ENCODE measurements at places on chromosomes 5 and 9.

GRCh38 chr5:156274453-156274852, 52.5 kb upstream of the SGCD start:
- DNase-seq: no peak

GRCh38 chr9:22446950-22447617, 460 bp downstream of the DMRTA1 start:
- DNase-seq: peak; percentile 65

DNA sequence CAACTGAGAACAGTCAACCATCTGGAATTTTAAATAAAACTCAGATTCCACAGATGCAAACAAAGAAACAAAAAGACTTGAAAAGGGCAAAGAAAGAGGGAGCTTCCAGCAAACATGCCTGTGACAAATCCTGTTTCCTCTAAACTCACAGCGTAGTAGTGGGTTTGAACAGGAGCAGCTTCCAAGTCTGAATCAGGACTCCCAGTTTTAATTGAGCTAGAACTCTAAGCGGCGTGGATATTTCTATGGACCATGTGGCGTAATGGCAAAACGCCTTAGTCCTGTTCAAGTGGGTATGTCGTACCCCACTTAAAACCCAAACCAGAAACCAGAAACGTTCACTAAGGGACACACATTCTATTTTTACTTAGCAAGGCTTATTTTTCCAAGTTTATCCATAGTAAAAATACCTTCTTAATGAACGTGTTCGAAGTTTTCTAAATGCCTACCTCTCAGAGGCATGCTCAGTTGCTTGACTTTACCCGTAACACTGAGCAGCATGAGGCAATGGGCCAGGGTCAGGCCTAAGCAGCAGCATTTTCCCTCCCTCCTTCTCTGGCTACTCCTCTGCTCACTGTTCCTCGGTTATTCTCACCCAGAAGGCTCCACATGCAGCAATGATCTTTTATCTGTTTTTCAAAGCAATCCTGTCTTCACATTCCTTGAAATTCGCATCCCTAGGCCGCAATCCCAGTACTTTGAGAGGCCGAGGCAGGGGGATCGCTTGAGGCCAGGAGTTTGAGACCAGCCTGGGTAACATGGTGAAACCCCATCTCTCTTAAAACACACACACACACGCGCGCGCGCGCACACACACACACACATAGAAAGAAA, 77.9 kb downstream of the FNBP1 start:
- no peak for DNase-seq

GRCh38 chr5:4804691-4805360, 335.3 kb upstream of the ADAMTS16 start:
- no peak for DNase-seq

- DNase-seq: no peak
Measured at GRCh38 chr9:125946397-125946796, 199.2 kb downstream of the PBX3 start.

DNA sequence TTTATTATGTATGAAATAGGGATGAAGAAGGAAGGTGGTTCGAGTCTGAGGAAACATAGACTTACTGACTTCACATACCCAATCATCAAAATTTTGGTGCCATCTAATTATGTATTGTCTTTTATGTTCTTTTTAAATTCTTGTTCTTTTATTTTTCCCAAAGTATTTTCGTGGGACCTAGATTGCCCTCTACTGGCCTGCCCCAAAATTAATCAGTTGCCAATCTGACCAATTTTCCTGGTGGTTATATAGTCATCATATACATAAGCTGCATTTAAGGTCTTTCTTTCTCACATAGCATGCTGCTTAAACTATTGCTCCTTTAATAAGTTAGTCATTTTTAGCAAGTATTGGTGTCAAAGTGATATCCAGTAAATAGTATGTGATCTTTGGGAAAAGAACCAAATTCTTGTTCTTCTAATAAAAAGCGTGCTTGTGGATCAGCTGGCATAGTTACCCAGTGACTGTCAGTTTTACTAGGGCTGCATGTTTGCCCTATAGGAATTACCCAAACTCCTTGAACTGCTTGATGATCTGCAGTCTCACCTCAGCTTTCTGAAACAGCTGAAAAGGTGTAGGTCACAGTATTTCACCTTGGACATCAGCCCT, 223.5 kb downstream of the SH3GL2 start:
- no peak for DNase-seq

DNA sequence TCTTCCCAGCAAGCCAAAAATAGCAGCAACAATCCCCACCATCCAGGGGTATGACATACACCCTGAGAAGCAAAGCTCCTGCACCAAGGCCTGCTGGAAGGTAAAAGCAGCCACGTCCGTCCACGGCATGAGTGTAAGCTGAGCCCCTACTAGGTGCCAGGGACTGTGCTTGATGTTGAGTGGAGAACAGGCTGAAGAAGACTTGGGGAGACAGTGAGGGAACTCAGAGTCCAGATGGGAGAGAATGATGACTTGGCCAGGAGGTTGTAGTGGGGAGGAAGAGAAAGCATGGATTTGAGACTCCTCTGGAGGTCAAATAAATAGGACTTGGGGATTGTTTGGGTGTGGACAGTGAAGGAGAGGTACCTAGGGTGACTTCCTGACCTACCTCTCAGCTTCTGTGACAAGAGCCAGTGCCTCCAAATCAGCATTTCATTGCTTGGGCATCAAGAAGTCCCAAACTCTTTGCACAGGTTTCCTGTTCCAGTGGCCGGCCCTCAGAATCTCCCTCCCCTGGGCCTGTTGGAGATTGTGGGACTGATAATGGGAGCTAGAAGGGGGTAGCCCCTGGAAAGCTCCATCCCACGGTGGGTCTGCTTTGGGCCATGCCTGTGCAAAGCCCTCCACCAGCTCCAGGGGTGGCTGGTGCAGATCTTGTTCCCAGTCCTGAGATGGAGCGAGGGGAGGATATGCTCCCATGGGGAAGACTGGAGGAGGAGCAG, 58.3 kb upstream of the ADAMTS2 start:
- no peak for DNase-seq

DNA sequence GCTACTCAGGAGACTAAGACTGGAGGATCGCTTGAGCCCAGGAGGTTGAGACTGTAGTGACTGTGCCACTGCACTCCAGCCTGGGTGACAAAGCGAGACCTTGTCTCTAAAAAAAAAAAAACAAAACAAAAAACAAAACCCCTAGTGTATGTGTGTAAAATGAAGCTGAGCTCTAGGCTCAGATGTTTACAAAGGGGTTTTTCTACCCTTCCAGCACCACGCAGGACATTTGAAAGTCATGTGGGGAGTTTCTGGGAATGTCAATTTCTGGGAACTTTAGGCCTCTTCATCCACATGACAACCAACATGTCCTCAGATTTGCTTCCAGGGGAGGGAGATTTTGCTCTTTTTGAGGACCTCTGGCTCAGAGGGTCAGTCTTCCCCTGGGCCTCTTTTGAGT, 42.4 kb upstream of the AIF1L start:
- no peak for DNase-seq

GRCh38 chr5:132481596-132482211, 8.9 kb downstream of the IRF1 start:
- DNase-seq: no peak

GRCh38 chr5:140181525-140181924, 6.5 kb downstream of the CYSTM1 start:
- no peak for DNase-seq

DNA sequence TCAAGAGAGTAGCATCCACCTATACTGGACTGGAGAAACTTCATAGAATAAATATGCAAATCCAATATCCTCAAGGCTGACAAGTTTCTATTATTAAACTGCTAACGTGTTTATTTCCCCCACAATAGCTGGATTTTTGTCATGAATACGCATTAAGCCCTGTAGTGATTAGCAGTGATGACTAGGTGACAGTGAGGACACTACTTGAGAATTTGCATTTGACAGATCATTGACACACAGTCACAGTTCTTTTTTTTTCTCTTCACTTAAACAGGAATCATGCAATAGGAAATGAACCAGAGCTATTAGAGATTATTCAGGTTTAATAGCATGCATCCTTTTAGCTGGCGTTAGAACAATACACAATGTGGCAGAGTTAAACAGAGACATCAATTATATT, 35.3 kb downstream of the MPDZ start:
- no peak for DNase-seq

- DNase-seq: no peak
Measured at GRCh38 chr5:172276214-172276613, 7.3 kb downstream of the UBTD2 start.

DNA sequence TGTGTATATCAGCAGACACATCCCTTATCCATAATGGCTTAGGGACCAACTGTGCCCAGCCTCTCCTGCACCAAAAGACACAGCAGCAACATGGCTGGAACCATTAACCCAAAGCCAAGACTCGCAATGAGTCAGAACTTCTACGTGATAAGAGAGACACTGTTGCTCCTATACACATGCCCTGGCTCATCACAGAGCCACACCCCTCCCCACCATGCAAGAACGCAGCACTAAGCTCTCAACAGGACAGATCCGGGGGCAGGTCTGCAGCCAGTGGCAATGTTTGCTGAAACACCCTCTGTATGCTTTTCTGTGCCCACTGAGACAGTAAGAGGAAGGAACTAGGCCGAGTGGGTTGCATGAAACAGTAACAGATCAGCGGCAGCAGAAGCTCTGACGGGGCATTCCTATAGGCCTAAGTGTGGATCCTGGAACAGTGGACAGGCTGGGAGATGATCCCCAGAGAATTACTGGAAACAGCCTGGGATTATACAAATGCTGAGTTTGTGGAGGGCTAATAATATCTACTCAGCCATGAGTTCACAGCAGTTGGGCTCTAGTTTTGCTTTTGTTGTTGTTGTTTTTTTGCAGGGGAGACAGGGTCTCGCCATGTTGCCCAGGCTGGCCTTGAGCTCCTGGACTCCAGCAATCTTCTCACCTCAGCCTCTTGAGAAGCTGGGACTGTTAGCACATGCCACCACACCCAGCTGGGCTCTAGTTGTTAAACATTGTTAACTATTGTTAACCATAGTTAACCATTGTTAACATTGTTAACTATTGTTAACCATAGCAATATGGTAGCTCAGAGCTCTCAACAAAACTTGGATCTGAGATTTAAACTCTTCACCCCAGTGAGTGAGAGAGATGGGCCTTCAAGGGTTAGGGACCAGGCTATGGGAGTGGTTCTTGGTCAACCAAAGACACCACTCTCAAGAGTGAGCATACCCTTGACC, 41.0 kb downstream of the B4GALT1 start:
- no peak for DNase-seq

DNA sequence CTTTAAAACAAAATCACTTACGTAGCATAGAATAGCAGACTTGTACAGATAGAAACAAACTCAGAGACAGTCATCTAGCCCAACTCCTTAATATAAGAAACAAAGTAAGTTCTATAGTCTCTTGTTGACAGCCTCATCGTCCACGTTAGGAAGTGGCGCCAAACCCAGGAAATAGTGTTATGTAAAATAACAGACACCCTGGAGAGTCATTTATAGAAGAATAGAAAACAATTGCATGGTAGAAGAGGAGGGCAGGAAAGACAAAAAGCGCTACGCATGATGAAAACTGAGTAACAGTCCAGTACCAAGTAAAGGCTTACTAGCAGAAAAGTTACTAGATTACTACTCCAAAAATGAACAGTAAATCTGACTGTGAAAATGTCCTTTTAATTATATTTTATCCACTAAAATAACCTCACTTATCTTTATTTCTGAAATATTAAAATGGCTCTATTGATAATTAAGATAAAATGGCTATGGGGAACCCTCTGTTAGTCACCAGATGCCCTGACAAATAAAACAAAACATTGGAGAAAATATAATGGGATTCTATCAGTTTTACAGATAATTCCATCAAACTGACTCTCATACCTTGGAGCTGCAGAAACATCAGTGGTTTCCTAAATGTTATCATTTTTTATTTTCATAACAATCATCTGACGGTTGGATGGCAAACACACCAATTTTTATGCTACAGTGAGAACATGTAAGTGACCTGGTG, 434.0 kb upstream of the C9orf72 start:
- DNase-seq: no peak

DNA sequence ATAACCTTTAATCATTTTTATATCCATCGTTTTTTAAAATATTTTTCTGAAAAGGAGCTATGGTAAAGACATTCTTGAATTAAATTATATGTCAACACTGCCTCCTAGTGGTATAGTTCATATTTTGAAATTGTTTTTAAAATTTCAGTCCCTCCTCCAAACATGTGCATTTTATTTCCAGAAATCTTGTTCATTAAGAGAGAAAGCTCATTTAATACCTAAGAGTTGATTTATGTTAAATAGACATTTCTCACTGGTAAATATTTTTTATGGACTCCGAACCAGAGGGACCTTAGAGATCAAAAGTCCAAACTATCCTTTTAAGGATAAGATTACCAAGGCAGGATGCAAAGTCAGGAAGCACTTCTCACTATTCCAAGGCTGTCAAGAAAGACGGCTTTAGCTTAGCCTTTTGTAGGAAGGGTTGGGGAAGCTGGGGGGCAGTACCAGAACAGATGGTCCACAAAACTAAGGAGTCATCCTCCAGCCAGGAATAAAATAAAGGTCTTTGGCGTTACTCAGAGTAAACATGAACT, 21.6 kb downstream of the BHMT start:
- no peak for DNase-seq

DNA sequence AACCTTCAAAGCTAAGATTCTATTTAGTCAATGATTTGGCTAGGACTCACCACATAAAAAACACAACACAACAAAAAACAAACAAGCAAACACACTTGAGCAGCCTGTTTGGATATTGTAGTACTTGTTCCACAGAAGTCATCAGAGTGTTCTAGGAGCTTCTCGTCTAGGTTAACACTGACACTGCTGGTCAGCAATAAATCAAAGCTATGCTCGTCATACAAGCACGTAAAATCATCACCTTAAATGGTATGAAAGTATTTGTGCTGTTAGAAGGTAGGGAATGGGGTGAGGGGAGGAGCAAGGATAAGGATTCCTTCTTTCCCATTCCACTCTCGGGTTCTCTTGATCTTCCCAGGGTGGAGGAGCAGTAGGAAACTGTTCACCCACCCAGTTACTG, 88.0 kb downstream of the ARL15 start:
- DNase-seq: no peak

DNA sequence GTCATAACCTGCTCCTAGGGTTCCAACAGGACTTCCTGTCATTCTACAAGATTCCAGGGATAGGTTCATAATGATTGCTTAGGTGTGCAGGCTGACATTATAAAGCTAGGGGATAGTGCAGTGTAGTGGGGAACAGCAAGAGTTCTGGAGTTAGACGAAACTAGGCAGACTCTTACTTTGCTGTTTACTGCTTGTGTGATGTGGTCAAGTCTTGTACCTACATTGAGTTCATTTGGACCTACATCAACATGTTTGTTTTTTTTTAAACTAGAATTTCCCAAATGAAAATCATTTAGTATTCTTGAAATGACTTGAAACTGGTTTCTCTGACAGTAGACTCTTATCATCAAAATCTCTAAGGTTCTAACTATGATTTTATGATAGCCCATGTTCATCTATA, 21.2 kb upstream of the CCNH start:
- DNase-seq: no peak

DNA sequence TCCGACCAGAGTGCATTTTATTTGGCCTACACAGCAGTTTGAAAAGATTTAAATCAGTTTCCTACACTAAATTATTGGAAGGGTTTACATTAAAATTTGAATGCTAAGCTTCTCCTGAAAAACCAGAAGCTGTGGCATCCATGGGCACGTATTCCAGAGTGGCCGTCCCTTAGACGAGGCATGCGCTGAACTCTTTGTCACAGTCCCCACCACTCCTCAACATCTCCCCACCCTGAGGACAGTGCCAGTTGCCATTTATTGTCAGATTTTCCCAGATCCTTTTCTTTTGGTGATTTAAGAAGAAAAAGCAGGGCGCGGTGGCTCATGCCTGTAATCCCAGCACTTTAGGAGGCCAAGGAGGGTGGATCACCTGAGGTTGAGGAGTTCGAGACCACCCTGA, 39.9 kb upstream of the UNC5A start:
- no peak for DNase-seq

Data from transverse colon (tissue), 4 donors.